ENCODE measurements at places on chromosomes 11 and 22.

- no peak for DNase-seq
Observed at GRCh38 chr11:120877746-120878365, 146.0 kb upstream of the TBCEL start.

DNA sequence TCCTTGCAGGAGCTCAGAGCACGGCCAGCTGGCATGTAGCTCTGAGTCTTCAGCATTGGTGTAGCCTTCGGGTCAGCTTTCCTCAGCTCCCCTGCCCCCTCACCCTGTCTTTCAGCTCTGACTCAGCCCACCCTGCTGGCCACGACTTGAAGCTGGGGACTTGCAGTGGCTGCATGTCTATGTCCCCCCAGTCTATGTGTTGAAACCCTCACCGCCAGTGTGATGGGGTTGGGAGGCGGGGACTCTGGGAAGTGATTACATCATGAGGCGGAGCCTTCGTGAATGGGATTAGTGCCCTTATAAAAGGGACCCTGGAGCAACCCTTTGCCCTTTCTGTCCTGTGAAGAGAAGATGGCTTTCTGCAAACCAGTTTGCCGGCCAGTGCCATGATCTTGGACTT, 111.1 kb downstream of the CTTN start:
- no peak for DNase-seq

- DNase-seq: no peak
Observed at GRCh38 chr11:134800826-134801225, 388.8 kb upstream of the B3GAT1 start.

GRCh38 chr22:23037429-23038333, 32.6 kb upstream of the GNAZ start:
- DNase-seq: no peak

- no peak for DNase-seq
Observed at GRCh38 chr22:25083056-25083806, 116.4 kb upstream of the CRYBB3 start.

Data from T-helper 9 cell (primary cell).